Stimulated activated CD8-positive, alpha-beta memory T cell treated with anti-CD3 and anti-CD28 coated beads, Interleukin-15, amount 100 ng/mL, for 48 hours (primary cell): ENCODE measurements at places on chromosomes 11 and 22.
A peak's percentile ranks its signal among the peaks of the same experiment; 100 is the strongest.

DNA sequence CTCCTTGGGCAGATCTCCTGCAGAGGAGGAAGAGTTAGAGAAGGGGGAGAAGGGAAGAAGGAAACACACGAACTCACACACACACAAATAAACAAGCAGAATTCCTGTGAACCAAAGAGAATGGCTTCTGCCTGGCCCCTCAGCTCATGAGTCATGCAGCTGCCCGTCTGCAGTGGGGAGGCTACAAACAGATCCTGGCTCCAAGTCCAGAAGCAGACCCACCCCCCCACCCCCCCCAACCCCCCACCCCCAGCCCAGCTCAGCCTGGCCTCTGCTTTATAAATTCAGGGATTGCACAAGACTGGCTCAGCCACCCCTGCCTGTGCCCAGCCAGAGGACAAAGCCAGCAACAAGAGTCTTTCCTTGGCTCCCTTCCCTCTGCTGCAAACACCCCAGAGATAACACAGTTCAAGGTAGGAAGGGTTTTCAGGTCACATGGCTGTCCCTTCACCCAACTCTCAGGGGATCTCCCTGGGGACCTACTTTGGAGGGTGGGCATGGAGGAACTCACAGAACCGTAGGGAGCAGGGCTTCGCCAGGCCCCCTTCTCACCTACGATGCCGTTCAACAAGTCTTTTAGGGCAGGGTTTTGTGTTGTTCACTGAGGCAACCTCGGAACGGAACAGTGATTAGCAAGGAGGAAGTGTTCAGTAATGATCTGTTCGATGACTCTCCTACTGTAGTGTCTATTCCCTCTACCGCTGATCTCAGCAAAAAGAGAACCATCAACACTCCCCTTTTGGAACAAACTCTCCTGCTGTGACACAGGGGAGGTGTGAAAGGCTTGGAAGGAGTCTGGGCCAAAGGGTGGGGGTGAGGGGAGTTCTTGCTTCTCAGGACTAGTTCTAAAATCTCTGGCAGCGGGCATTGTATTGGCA, 35.5 kb downstream of the RPL27A start:
- DNase-seq = no peak

GRCh38 chr11:26865703-26866102, 128.2 kb upstream of the FIBIN start:
- no peak for DNase-seq

GRCh38 chr11:83764643-83765042, 478.5 kb upstream of the CCDC90B start:
- no peak for DNase-seq

DNA sequence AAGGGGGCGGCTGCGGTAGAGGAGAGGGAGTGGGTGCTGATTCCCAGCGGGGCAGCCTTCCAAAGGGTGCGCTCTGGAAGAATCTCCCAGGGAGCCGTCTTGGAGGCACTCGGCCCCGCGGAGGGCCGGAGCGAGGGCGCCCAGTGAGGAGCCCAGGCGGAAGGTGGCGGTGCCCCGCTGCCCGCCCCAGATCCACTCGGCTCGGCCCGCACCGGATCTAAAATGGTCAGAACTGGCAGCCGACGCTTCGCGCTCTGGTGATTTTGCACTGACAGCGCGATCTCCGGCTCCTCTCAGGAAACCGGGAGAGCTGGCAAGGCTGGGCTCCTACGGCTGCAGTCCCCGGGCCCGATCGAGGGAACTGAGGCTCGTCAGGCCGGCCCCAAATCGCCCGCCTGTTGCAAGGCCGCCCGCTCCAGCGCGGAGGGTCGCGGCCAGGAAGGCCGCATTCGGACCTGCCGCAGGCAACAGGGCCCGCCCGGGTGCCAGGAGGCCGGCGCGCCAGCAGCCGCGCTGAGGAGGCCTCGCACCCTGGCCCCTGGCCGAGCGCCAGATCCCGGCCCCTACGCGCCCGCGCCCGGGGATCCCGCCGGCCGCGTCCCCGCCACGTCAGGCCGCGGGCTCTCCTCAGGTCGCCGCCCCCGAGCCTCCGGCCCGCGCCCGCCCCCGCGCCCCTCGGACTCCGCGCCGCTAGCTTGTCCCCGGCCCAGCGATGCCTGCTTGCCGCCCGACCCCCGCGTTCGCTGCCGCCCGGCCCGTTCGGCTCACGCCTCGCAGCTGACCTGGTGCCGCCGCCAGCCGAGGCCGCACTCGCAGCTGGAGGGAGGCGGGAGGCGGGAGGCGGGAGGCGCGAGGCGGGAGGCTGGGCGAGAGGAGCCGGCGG, at the start of gene KLHL22:
Gene KLHL22, minus strand, starts transcription at position 818 of the 883 bp plus-strand sequence. CDS start 6,584 bp downstream, outside the sequence.
- peak; percentile 9 for DNase-seq

DNA sequence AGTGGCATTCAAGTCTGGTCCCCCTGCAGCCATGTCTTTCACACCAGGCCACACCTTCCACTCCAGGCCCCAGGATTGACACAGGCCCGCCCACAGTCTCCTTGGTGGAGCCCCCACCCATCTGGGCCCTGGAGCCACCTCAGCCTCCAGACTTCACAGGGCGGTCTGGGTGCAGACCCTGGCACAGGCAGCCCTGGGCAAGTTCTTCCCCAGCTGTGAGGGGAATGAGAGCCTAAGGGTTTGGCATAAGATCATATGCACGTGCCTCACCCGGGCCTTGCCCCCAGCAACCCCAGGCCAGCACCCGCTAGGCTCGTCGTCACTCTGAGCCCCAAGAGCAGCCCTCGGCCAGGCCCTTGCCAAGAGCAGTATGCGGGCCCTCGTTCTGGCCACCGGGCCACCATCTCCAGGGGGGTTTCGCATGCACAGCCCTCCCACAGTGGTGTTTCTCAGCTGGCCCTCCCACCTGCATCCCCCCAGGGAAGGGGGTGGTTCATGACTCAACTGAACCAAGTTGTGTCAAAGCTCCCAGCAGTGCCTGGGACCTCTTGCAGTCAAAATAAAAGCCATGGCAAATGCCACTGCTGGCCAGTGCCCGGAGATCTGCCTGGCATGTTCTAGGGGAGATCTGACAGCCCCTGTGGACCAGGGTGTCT, 70.4 kb upstream of the KCNQ1OT1 start:
- DNase-seq = no peak

- DNase-seq = no peak
Observed at GRCh38 chr11:996681-997080, 39.8 kb downstream of the MUC6 start.

GRCh38 chr22:40443732-40444131, 73.3 kb downstream of the SGSM3 start:
- DNase-seq = no peak

- no peak for DNase-seq
Observed at GRCh38 chr11:103228807-103229206, 119.6 kb downstream of the DYNC2H1 start.

- no peak for DNase-seq
Observed at GRCh38 chr11:12420040-12420439, 42.7 kb downstream of the PARVA start.

- DNase-seq = no peak
Observed at GRCh38 chr11:106794058-106794457, 224.2 kb downstream of the GUCY1A2 start.
